ENCODE measurements at places on chromosomes 5 and 9.
A peak's percentile ranks its signal among the peaks of the same experiment; 100 is the strongest.

DNA sequence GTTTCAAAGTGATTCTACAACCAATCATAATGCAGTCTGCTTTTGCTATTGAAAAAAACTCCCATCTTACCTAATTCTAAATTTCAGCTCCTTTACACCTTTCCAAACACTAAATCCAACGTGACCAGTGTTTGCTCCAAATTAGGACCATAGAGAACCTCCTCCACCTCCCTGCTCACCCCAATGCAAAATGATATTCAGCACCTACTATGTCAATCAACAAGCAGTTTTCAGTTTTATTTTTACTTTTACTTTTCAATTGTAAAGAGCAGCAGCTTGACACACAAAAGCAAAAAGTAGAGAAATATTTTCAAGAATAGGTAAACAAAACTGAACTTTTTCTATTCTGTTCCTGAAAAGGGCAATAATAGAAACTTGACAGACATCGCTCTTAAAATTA, 3.4 kb downstream of the FAM13B start:
- no peak for DNase-seq

DNA sequence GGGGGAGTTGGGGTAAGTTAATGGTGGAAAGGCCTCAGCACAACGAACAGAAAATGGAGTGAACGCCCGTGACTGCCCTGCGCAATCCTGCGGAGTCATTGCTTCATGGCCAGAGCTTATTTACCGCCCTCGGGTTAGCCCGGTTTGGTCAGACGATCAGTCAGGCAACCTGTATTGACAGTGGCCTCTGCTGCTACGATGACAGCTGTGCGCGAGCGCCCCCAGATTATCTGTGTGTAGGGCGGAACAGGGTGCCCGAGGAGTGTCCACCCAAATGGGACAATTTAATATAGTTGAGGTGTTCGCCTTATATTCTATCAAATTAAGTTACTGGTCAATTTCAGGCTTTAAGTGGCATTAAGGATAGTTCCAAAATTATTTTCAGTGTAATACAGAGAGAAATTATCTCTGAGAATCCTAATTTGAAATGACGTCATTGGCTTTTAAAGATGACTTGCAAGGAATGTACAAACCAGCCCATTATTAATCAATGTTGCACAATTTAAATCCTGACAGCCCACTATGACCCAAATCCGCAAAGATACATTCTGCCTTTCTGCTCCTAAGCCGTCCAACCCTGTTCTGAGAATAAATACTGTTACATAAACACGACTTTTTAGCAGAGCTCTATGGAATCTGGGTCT, 879 bp upstream of the UBQLN1 start:
- DNase-seq: peak; percentile 39

GRCh38 chr9:137750566-137750965, 127.0 kb upstream of the CACNA1B start:
- no peak for DNase-seq

DNA sequence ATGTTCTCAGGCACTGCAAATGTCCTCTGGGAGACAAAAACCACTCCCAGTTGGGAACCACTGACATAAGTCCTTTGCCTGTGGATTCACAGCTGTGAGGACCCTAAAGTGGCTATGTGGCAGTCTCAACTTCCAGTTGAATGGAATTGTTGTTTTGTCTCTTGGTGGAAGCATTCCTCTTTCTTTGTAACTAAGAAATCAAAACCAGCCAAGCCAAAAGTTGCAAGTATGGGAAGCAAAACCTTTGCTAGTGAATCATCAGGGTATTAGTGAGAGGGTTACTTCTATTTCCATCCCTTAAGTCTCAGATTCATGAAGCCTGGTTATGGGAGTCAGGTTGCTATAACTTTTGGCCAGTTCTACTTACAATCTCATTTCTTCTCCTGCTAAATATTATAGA, 49.8 kb upstream of the RPS23 start:
- DNase-seq: no peak

- DNase-seq: peak; percentile 48
Observed at GRCh38 chr9:114611516-114612271, 603 bp downstream of the TMEM268 start.

GRCh38 chr5:11164531-11165294, 403.7 kb upstream of the DAP start:
- no peak for DNase-seq

- DNase-seq: no peak
Observed at GRCh38 chr5:1731091-1731639, 68.5 kb downstream of the MRPL36 start.

DNA sequence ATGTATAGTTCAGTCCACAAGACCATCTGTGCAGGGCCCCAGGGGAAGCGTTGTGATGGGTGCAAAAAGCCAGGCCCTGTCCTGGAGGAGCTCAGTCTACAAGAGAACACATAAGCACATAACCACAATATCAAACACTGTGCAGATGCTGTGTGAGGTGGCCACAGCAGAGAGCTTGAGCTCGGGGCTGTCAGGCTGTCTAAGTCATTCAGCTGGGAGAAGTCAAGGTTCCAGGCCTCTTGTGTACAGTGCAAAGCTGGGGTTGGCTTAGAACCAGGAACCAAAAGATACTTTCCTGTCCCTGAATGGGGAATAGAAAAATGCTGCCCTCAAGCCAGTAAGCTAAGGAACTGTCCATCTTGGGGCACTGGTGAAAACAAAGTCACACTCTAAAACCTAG, 75.0 kb downstream of the PRDM6 start:
- no peak for DNase-seq

- no peak for DNase-seq
Observed at GRCh38 chr5:177508837-177509236, 789 bp downstream of the DOK3 start.

GRCh38 chr5:156004754-156005153, 322.2 kb upstream of the SGCD start:
- no peak for DNase-seq

DNA sequence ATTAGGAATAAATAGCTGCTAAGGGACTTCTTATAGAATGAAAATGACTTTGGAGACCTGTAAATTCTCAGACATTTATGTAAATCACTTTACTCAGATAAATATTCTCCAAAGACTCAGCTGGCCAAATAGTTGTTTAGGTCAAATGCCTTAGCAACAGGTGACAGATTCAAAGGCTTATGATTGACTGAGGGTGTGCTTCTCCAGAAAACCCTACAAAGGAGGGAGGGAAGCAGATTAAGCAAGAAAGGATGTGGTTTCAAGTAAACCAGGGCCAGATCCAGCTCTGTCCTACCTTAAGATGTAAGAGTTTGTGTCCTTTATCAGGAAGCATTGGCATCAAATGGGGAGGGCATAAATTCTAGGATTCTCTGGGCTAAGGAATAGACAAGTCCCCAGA, 433.0 kb downstream of the TLE1 start:
- DNase-seq: no peak

DNA sequence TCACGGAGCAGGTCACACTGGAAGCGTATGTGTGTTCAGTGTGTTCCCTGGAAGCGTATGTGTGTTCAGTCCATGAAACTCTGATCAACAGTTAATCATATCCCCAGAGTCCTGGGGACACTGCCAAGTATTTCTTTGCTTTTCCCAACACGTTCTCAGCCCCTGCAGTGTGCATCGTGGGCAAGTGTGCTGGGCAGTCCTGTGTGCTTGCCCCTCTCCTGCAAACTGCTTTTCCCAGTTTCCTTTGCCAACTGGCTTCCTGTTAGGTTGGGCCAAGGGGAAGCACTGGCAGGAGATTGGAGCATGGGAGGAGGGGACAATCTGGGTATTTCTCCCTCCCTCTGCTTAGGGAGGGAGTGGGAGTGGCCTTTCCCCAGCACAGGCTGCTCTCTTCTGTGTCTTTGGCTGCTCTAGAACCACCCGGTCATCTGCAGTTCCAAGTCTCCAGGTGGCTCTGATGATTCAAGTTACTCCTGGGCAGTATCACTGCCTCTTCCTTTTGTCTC, 36.8 kb upstream of the NEK6 start:
- DNase-seq: no peak

GRCh38 chr9:138053996-138054752, 176.6 kb downstream of the CACNA1B start:
- no peak for DNase-seq

DNA sequence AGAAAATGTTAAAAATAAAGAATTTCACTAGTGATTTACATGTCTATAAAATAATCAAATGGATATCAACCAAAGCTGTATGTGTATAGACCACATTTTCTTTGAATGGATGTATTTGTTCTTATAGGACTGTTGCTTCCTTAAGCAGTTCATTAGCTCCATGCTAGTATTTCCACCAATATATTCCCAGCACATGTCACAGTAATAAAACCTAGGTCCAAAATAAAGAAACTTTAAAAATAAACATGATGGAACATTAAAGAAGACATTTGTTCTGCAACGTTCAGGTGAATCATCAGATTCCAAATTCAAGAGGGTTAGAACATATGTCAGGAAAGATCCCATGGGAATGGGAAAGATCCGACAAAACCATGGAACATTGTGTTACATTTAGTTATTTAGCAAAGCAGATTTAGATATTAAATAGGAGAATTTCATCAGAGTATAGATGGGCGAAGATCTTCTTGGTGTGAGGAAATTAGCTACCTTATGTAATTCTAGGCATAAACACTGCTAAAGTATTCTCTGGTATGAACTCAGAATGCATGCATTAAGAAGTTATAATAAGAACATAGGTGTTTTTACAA, 490.7 kb downstream of the CDH18 start:
- no peak for DNase-seq

DNA sequence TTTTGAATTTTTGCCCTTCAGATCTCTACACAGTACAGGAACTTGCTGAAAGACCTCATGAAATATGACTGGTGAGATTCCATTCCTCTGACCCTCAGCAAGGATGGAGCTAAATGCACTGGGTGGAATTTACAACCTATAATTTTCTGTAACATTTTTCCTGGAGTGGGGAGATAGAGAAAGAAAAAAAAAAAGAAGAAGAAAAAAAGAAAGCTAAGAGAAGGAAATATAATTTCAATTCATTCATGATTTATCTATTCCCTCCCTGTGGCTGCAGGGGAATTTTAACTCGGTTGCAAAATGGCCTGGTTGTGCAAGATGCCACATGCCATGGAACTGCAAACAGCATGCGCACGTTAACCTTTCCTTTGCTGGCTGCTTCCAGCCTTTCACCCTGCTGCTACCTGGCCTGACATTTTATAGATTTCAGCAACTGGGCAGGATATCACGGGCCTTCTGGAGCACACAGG, 155.4 kb downstream of the FSTL4 start:
- no peak for DNase-seq

GRCh38 chr5:126464959-126465358, 41.8 kb downstream of the GRAMD2B start:
- no peak for DNase-seq

DNA sequence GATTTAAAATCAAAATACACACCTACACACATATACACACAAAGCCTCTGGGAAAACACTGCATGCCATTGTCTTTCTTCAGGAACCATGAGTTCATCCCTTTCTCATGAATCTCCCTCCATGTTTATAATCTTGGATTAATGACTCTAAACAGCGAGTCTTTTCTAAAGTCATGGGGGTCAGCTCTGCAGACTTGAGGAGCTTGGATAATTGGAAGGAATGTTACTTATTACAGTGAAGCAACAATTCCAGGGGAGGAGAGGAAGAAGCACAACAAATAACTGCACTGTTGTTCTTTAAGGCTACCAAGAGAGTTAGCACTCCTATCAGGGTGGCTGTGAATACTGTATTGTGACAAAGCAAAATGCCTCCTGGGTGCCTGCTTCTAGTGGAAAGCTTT, 444.7 kb downstream of the ANXA1 start:
- no peak for DNase-seq

DNA sequence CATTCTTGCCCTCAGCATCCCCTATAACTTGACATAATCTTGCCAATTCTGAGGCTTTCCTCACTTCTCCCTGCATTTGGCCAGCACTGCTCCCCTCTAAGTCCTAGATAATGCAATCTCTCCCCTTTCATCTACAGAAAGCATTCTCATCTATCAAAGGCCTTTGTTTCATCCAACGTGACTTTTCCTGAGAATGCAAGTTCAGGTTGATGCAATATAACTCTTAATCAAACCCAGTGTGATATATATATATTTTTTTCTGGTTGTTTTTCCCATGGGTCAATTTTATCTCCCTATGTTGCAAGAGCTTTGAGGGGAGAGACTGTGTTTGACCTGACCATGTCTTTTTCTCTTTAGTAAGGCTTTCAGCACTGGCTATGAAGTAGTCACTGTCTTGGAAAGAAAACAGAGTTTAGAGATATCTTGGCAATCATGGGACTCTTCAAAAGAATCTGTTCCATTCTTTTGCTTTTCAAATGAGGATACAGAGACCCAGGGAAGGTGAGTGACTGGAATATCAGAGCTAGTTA, 268.6 kb downstream of the TRPM3 start:
- DNase-seq: no peak

- DNase-seq: no peak
Observed at GRCh38 chr5:119390404-119390803, 34.6 kb downstream of the TNFAIP8 start.

GRCh38 chr5:78594610-78595457, 53.7 kb downstream of the LHFPL2 start:
- no peak for DNase-seq

DNA sequence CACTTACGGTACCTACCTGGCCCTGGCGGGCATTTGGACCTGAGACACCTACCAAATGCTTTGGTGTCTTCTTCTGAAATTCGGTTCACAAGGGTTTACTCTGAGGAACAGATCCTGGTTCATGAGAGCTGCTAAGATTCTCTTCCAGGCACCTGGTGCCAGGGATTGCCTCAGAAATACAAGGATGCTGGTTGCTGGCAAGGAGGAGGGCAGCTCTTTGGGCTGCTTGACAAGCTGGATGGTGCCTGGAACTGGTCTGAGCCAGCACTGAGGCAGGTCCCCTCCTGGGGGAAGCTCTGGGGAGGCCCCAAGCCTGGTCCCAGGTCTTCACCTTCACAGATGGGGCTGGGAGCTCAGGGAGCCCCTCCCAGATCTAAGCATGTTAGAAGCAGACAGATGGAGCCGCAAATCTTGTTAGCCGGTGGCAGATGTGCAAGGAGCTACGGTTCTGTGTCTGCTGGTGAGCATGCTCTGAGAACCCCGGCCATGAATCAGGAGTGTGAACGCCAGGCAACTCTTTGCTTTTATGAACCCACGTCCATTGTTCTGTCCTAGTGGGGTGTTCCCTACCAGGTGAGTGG, 16.3 kb downstream of the FABP6 start:
- DNase-seq: no peak

- no peak for DNase-seq
Observed at GRCh38 chr5:135988546-135988945, 33.8 kb upstream of the LECT2 start.

DNA sequence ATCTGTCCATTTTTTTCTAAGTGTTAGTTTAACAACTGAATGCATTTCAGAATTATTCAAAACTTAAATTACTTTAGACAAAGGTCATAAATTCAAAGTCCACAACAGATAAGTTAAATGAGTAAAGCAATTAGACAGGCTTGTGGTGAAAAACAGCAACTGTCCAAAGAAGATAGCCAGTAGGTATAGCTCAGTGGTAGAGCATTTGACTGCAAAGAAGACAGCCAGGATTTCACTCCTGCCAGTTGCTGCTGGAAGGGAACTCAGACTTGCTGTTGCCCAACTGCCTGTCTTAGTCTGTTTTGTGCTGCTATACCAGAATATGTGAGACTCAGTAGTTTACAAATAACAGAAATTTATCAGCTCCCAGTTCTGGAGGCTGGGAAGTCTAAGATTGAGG, 10.0 kb downstream of the FANCC start:
- no peak for DNase-seq

GRCh38 chr9:124101215-124101968, 89.8 kb downstream of the LHX2 start:
- no peak for DNase-seq

GRCh38 chr9:112505607-112506006, 19.0 kb downstream of the KIAA1958 start:
- DNase-seq: no peak
